B cell (primary cell): ENCODE measurements at places on chromosomes 4 and X. TPM values are rescaled to one million over a fixed set of nuclear protein-coding genes. Genes with fewer than 3 reads are reported as not detected.

DNA sequence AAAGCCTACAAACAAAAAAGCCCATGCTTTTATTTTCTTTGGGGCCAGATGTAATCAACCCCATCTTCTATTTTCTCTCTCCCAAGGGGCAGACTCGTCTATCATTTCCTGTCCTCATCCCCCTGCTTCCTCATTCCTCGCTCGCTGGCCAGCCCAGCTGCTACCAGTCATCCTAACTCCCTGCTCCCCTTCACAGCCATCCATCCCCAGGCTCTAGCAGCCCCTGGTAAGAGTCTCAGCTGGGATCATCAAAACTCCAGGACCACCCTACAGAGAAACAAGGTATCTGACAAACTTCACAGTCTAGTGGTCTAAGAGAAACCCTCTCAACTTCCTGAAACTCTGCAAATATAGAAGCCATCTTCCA, 23.6 kb downstream of the SH3KBP1 start:
- DNase-seq: no peak

PRR32 gene
- polyA plus RNA-seq: not detected in 2 replicates

- no peak for DNase-seq
These were observed 706.4 kb downstream of the SMARCA1 start for GRCh38 chrX:128816919-128817318.

GRCh38 chr4:5562476-5562875, 145.9 kb downstream of the EVC2 start:
- DNase-seq: no peak

C4orf51 gene
- not detected in 2 replicates for polyA plus RNA-seq

DNA sequence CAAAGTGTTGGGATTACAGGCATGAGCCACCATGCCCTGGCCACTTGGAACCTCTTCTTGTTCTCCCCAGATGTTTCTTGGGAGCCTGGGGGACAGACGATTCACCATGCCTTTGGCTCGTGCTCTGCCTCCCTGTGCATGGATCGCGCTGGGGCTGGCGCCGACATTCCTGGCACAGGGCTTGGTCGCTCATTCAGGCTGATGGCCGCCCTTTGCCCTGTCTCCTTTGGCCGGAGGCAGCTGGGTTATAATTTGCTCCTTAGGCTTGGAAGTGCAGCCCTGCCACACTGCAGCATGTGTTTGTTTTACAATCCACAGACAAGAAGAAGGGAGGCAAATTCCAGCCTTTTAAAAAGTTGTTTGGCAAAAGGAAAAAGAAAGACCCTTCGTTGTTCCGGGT, 115.3 kb downstream of the AASDH start:
- DNase-seq: no peak

PLRG1 gene
- 30.1 and 41.8 TPM in 2 replicates for polyA plus RNA-seq
